ENCODE measurements at places on chromosomes 13 and 19. TPM values are rescaled to one million over a fixed set of nuclear protein-coding genes. Genes with fewer than 3 reads are reported as not detected.
A peak's percentile ranks its signal among the peaks of the same experiment; 100 is the strongest.

- H3K4me3 ChIP-seq, result no peak overlapping the region
- H3K27ac ChIP-seq, result no peak overlapping the region
- no peak for DNase-seq
- no peaks in the 10 kb centered on the region for H3K27me3 ChIP-seq
Measured at GRCh38 chr13:30266756-30267155, 40.6 kb downstream of the KATNAL1 start.

- peaks cover 3% of the 10 kb centered on the region for H3K36me3 ChIP-seq
- H3K27ac ChIP-seq, result no peak overlapping the region
- no peak overlapping the region for H3K4me3 ChIP-seq
- DNase-seq, result no peak
- peaks cover 24% of the 10 kb centered on the region for H3K4me1 ChIP-seq
Measured at GRCh38 chr19:17340871-17341357, 3.6 kb downstream of the GTPBP3 start.

DNA sequence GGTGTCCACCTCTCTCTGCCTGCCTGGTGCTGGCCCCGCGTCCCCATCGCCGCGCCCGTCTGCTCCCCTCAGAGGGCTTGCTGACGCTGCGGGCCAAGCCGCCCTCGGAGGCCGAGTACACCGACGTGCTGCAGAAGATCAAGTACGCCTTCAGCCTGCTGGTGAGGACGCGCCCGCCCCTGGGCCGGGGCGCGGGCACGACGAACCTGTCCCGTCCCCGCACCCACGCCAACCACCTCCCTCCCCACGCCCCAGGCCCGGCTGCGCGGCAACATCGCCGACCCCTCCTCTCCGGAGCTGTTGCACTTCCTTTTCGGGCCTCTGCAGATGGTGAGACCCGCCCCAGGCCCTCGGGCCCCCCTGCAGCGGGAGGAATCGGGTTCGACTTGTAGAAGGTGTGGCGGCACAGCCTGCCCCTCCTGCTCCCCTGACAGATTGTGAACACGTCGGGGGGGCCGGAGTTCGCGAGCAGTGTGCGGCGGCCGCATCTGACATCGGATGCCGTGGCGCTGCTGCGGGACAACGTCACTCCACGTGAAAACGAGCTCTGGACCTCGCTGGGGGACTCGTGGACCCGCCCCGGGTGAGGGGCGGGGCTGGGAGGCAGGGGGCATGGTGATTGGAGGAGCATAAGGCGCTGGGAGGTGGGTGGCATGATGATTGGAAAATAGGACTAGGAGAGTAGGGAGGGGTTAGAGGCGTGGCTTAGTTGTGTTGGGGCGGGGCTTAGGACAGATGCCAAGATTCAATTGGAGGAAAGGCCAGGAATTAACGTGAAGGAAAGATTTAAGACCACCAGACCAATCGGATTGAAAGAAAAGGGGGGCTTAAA lies 6.6 kb downstream of the EPS8L1 start:
- peaks cover 10% of the 10 kb centered on the region for H3K36me3 ChIP-seq
- peak overlapping the region; percentile 66 for H3K27ac ChIP-seq
- DNase-seq, result peak; percentile 45
- peaks cover 35% of the 10 kb centered on the region for H3K27me3 ChIP-seq

GRCh38 chr19:9538183-9539058 lies at the start of gene ZNF426:
ZNF426 (minus strand) TSS chr19:9538645; CDS start chr19:9536232, 2,413 bp downstream.
- H3K27ac ChIP-seq, result peak within 1 kb of the TSS; percentile 98
- H3K4me3 ChIP-seq, result peak within 1 kb of the TSS; percentile 98
- H3K4me1 ChIP-seq, result peaks cover 15% of the 10 kb centered on the region
- no peaks in the 10 kb centered on the region for H3K27me3 ChIP-seq
- peak; percentile 90 for DNase-seq

GRCh38 chr13:83824560-83824959 lies 57.7 kb downstream of the SLITRK1 start:
- H3K4me1 ChIP-seq, result no peaks in the 10 kb centered on the region
- H3K27ac ChIP-seq, result no peak overlapping the region
- no peaks in the 10 kb centered on the region for H3K27me3 ChIP-seq
- H3K4me3 ChIP-seq, result no peak overlapping the region
- H3K36me3 ChIP-seq, result no peaks in the 10 kb centered on the region
- DNase-seq, result no peak

- no peak overlapping the region for H3K4me3 ChIP-seq
- H3K27ac ChIP-seq, result peak overlapping the region; percentile 63
- H3K36me3 ChIP-seq, result peaks cover 12% of the 10 kb centered on the region
- no peak for DNase-seq
- no peaks in the 10 kb centered on the region for H3K27me3 ChIP-seq
- peaks cover 23% of the 10 kb centered on the region for H3K4me1 ChIP-seq
Measured at GRCh38 chr13:73825143-73825542, 309.1 kb downstream of the KLF12 start.

DNA sequence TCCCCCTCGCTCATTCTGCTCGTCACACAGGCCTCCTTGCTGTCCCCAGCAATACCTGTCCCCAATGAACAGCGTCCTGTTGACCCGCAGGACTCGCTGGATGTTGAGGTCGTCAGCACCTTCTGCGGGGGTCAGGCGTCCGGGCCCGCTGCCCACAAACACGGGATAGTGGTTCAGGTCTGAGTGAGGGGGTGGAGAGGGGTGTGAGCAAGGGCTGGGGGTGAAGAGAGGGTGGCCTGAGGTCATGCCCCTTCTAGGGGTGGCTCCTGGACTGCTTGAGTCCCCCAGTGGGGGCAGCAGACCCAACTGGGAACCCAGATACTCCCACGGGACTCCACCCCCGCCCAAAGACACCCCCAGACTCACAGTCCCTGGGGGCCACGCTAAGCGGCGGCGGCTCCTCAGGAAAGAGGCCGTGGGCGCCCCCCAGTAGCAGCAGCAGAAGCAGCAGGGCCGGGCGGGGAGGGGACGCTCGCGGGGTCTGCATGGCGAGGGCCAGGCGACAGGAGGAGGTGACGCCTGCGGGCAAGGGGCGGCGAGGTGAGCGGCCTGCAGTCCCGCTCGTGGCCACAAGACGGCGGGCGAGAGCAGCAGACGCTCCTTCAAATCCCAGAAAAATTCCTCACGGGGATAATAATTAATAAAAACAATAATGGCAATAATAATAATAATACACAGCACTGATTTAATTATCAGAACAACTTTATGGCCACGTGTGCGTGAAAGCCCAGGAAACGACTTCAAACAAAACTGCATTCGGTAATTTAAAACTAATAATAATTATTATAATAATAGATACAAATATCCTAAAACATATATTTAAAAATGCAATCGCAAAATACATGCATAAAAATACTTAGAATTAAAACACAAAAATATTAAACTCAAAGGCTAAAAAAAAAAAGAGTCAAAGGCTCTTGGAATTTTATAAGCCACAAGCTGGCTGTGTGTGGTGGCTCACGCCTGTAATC lies 1.2 kb downstream of the SEMA6B start:
- no peaks in the 10 kb centered on the region for H3K36me3 ChIP-seq
- no peaks in the 10 kb centered on the region for H3K4me1 ChIP-seq
- no peaks in the 10 kb centered on the region for H3K27me3 ChIP-seq
- no peak overlapping the region for H3K4me3 ChIP-seq
- H3K27ac ChIP-seq, result no peak overlapping the region
- peak; percentile 22 for DNase-seq

DNA sequence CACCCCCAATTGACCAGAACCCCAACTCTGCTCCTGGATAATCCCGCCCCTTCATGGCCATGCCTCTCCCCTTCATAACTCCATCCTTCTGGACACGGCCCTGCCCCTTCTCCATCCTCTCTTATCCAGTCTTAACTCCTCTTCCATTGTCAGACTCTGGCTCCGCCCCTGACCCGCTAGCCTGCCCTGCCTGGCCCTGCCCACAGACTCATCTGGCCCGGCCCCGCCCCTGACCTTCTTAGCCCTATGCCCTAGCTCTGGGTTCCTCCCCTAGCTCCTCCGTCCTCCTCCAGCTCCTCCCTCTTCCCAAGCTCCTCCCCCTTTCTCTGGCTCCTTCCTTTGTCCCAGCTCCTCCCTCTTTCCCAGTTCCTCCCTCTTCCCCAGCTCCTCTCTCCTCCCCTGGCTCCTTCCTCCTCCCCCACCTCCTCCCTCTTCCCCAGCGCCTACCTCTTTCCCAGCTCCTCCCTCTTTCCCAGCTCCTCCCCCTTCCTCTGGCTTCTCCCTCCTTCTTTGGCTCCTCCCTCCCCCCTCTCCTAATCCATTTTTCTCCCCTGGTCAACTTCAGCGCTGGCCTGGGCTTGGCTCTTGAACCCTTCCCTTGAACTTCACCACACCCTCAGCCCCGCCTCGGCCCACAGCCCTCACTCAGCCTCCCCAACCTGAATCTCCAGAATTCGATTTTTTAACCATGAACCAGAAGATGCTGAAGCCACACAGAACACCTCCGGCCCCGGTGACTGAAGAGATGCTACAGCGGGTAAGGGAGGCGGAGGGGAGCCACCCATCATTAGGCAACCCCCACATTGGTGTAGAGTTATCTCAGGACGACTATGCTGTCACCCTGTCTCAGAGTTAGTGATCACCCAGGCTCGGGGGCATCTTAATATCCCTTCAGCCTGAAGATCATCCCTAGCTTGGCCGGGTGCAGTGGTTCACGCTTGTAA lies 9.2 kb upstream of the ZNF358 start:
- peaks cover 19% of the 10 kb centered on the region for H3K27me3 ChIP-seq
- no peak overlapping the region for H3K4me3 ChIP-seq
- peaks cover 14% of the 10 kb centered on the region for H3K4me1 ChIP-seq
- H3K27ac ChIP-seq, result no peak overlapping the region
- peak; percentile 48 for DNase-seq
- no peaks in the 10 kb centered on the region for H3K36me3 ChIP-seq

- no peak overlapping the region for H3K27ac ChIP-seq
- H3K4me3 ChIP-seq, result no peak overlapping the region
- H3K4me1 ChIP-seq, result no peaks in the 10 kb centered on the region
- no peak for DNase-seq
- H3K36me3 ChIP-seq, result no peaks in the 10 kb centered on the region
- H3K27me3 ChIP-seq, result no peaks in the 10 kb centered on the region
Measured at GRCh38 chr13:74336546-74336945, 202.3 kb upstream of the KLF12 start.

- no peaks in the 10 kb centered on the region for H3K27me3 ChIP-seq
- no peaks in the 10 kb centered on the region for H3K36me3 ChIP-seq
- no peak overlapping the region for H3K27ac ChIP-seq
Measured at GRCh38 chr13:46496086-46496485, 56.9 kb upstream of the LRCH1 start.

GRCh38 chr19:11659612-11660011 lies 62.3 kb downstream of the ZNF627 start:
- H3K27ac ChIP-seq, result no peak overlapping the region
- peaks cover 8% of the 10 kb centered on the region for H3K36me3 ChIP-seq
- no peak overlapping the region for H3K4me3 ChIP-seq
- H3K27me3 ChIP-seq, result no peaks in the 10 kb centered on the region
- H3K4me1 ChIP-seq, result no peaks in the 10 kb centered on the region
- DNase-seq, result no peak

GRCh38 chr13:111359237-111359915 lies 38.9 kb downstream of the TEX29 start:
- H3K27ac ChIP-seq, result no peak overlapping the region
- H3K36me3 ChIP-seq, result no peaks in the 10 kb centered on the region
- H3K4me1 ChIP-seq, result no peaks in the 10 kb centered on the region
- peaks cover 8% of the 10 kb centered on the region for H3K27me3 ChIP-seq

DNA sequence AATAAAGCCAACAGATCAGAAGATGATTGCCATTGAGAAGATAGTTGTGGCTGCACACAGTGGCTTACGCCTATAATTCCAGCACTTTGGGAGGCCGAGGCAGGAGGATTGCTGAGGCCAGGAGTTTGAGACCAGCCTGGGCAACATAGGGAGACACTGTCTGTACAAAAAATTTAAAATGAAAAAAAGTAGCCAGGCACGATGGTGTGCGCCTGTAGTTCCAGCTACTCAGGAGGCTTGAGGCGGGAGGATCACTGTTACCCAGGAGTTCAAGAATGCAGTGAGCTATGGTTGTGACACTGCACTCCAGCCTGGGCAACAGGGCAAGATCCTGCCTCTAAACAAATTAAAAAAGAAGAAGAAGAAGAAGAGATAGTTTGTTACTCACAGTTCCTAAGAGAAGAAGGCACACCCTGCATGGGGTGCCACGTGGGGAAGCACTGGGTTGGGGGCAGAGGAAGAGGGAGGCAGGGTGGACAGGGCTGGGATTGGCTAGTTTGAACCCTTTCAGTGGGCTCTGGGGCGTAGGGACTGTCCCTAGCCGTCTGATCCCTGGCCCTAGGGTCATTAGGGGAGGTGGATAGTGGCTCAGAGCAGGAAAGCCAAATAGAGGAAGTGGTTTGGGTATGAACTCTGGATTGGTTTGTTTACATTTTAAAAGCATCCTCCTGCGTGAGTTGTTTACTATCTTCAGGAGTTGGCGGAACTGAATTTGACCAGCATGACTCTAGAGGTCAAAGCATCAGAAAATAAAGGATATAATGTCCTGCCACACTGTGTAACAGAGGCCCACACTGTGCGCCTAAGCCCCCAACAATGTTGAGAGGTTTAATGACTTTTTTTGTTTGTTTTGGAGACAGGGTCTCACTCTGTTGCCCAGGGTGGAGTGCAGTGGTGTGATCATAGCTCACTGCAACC lies 60.5 kb upstream of the MEDAG start:
- H3K27ac ChIP-seq, result no peak overlapping the region
- peaks cover 3% of the 10 kb centered on the region for H3K27me3 ChIP-seq
- no peak overlapping the region for H3K4me3 ChIP-seq
- no peak for DNase-seq
- no peaks in the 10 kb centered on the region for H3K36me3 ChIP-seq

GRCh38 chr19:9406798-9407352 lies 28.5 kb downstream of the ZNF266 start:
- peak overlapping the region; percentile 80 for H3K27ac ChIP-seq
- H3K4me1 ChIP-seq, result peaks cover 17% of the 10 kb centered on the region
- H3K4me3 ChIP-seq, result peak overlapping the region; percentile 63

DNA sequence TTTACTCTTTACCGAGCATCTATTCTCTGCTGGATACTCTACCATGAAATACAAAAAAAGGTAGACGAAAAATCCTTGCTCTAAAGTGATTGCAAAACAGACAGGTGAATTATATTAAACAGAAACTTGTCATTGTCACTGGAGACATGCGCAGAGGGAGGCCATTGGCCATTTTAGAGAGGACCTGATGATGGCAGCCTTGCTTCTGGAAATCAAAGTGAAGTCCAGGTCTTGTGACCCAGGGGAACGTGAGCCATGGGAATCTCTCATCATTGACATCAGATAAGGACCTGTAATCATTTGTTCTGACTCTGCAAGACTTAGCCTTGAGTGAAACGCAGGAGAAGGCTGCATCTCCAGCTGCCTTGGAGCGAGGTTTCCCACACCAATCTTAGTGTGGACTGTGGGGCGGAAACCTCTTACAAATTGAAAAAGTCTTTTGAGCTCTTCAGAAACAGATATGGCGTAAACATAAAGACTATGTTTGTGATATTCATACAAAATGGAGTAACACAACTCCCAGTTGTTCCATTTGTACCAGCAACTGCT lies 16.8 kb upstream of the SLC46A3 start:
- peaks cover 4% of the 10 kb centered on the region for H3K27me3 ChIP-seq
- no peaks in the 10 kb centered on the region for H3K36me3 ChIP-seq
- H3K27ac ChIP-seq, result no peak overlapping the region
- no peak for DNase-seq
- no peak overlapping the region for H3K4me3 ChIP-seq
- peaks cover 8% of the 10 kb centered on the region for H3K4me1 ChIP-seq

GRCh38 chr13:97258801-97259200 lies 36.7 kb downstream of the MBNL2 start:
- peaks cover 67% of the 10 kb centered on the region for H3K4me1 ChIP-seq
- H3K27me3 ChIP-seq, result no peaks in the 10 kb centered on the region
- H3K27ac ChIP-seq, result no peak overlapping the region
- no peak overlapping the region for H3K4me3 ChIP-seq
- DNase-seq, result no peak

SIAH3 gene
- 0.08 TPM for total RNA-seq

FBXO17 gene
- not detected for total RNA-seq

SULT2B1 gene
- total RNA-seq, result 0.21 TPM

PSG3 gene
- total RNA-seq, result not detected

ECSIT gene
- total RNA-seq, result 28.8 TPM

KDELR1 gene
- total RNA-seq, result 69.6 TPM

ZNF225 gene
- total RNA-seq, result 2.4 TPM

MAP1S gene
- 75.3 TPM for total RNA-seq

VSTM1 gene
- total RNA-seq, result not detected

ZMYM5 gene
- 12.6 TPM for total RNA-seq
